SJSA1 (cell line): ENCODE measurements at places on chromosomes 12 and 14. TPM values are rescaled to one million over a fixed set of nuclear protein-coding genes. Genes with fewer than 3 reads are reported as not detected.

Gene SRRM4
- not detected in 2 replicates for total RNA-seq

GRCh38 chr12:9221483-9221882 lies 13.3 kb upstream of the PZP start:
- no peak for DNase-seq

DNA sequence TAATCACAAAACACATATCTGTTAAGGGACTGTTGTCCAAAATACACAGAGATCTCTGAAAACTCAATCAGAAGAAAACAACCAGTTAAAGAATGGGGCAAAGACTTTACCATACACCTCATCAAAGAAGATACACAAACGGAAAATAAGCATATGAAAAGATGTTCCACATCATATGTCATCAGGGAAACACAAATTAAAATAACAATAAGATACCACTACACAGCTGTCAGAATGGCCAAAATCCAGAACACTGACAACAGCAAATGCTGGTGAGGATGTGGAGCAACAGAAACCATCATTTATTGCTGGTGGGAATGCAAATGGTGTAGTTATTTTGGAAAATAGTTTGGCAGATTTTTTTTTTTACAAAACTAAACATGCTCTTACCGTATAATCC lies 220.5 kb upstream of the FOXN3 start:
- no peak for DNase-seq

GRCh38 chr12:122079532-122080081 lies 1.1 kb downstream of the MLXIP start:
- DNase-seq = no peak

Gene FAM234B
- 3.5 and 6.8 TPM in 2 replicates for total RNA-seq

Gene IFNG-AS1
- total RNA-seq = not detected in 2 replicates

GRCh38 chr14:58414845-58415244 lies 12.5 kb downstream of the TIMM9 start:
- no peak for DNase-seq
